ENCODE measurements at places on chromosomes 12 and 14.

DNA sequence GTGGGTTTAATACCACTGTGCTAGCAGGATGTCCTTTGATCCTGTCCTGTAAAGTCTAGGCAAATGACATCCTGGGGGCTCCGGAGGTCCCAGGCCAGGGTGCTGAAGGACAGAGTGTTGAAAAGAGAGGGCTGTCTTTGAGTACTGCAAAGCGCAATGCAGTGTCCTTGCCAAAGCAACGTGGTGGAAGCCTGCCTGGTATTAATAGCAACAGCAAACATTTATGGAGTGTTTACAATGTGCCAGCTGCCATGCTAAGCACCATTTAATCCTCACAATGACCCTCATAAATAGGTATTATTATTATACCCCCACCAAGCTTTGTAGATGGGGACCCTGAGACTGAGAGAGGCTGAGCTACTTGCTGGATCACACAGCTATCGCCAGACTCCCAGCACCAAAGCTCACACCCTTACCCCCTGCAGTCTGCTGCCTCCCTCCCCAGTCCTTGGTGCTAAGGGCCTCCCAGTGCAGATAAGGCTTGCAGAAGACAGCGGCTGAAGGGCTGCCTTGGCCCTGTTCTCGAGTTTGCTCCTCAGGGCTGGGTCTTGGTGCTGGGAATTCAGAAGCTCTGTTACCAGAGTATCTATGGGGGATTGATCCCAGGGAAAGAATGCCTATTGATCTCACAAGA, 427.7 kb downstream of the FUT8 start:
- no peak for DNase-seq

DNA sequence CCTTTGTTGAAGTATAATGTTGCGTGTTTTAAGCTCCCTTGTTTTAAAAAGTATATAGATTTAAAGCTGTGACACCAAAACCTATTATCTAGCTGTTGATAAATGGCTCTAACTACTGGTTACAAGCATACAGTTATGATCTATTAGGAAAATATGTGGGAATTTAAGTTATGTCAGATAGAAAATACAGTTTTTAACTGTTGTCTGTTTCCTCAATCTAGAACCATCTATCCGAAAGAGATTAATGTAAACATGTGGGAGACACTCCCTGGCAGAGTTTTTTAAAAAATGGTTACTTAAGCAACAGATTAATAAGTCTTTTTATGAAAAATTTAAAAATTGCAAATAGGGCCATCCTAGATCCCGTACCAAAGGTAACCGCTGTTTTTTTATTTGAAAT, 8.2 kb downstream of the RPL36AL start:
- no peak for DNase-seq

DNA sequence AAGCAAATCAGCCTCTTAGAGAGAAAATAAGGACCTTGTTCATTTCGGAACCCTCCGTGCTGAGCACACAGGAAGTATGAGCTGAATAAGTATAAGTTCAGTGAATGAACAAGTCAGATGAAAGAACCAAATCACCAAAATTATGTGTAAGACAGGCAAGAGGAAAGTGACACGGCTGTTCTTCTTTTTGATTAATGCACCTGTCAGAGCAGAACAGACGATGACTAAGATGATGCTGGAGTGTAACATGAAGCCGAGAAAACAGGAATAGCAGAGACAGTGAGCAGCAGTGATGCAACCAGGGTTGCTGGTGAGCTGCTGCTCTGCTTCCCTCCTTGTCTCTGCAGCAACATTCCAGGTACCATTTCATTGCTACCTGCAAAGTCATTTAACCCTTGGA, 861.1 kb downstream of the GALC start:
- no peak for DNase-seq

DNA sequence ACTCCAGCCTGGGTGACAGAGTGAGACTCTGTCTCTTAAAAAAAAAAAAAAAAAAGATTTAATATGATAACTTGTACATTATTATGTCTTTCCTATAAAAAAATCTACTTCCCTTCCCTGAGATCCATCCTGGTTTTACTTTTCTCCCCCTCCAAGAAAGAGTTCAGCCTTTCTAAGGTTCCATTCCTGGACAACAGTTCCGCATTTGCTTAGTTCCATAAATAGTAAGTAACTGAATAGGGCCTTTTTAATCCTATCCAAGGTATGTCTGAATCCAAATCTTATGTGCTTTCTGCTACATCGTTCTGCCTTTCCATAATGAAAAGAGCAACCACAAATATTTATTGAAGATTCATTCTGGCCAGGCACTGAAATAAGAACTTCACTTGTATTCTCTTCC, 187.8 kb downstream of the DACT1 start:
- DNase-seq, result no peak

DNA sequence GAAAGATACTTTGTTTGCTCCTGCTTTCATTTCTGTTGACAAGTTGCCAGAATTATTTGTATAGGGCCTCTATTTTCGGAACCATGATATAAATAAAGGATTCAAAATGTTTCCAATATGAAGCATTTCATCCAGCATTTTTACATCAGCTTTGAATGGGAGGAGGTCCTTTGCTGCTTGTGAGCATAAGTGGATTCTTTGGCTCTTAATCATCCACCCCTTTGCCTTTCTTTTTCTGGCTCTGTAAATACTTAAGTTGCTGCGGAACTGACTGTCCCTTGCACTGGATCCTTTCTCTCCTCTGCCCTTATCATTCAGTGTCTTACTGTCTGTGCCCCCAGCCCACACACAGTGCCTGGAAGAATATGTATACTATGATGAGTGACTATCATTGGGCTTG, 357.3 kb upstream of the RGS6 start:
- DNase-seq, result no peak

GRCh38 chr12:51687614-51688013, 96.6 kb downstream of the SCN8A start:
- no peak for DNase-seq

GRCh38 chr12:88758176-88758575, 177.9 kb upstream of the KITLG start:
- DNase-seq, result no peak

DNA sequence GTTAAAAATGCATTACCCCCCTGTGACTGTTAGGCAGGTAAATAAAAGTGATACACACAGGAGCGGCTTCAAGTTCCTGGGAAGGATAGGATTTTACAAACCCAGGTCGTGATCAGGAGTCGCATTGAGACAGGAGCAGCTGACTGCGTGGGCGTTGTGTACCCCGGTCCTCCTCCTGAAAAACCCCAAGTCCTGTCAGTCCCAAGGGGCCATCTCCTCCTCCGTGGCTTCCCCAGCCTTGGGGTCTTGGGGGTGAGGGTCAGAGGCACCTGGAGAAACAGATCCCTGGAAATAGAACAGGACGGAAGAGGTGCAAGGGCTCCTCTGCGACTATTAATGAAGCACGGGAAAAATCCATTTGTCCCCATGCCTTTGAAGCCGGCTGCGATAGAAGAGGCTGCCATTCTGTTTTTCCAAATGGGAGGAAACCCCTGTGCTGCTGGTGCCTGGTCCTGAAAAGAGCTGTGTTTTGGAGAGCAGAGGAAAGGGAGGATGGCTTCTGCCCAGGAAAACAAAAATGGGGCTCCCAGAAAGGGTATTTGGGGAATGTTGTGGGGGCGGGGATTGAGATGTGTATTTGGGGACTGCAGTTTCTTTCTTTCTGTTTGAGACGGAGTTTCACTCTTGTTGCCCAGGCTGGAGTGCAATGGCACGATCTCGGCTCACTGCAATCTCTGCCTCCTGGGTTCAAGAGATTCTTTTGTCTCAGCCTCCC, 143.1 kb downstream of the ZNF664 start:
- DNase-seq, result no peak

GRCh38 chr12:106766393-106766826, 8.1 kb upstream of the RIC8B start:
- no peak for DNase-seq

DNA sequence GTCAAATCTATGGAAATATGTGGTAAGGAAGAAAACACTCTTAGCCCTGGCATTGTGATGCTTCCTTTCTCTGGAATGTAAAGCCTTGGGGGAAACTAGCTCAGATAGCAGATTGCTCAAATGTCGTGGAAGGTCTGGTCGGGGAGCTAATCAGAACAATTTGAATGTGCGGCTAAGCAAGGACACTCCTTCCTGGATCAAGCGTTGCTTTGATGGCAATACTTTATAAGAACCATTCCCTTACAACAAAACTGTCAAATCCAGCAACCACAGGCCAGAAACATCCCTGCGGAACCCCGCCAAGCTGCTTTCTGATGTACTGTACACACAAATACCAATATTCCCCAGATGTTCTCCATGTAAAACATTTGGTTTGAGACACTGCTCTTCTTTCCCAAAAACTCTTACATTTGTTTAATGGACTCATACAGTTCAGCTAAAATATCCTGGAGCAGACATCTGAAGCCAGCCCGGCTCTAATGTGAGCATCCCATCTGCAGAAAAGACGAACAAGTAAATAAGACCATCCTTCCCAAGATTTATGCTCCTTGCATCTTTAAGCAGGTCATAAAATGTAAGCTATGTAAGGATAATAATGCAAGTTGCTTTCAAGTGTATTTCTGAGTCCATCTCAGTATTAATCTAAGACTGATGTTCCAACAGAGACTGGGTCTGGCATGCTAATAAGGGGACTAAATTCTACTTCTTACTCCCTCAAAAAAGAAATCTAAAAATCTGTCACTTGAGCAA, 20.2 kb downstream of the NUAK1 start:
- DNase-seq, result no peak

GRCh38 chr12:52789637-52790426, 6.1 kb downstream of the KRT3 start:
- DNase-seq, result no peak

- no peak for DNase-seq
These were observed 56.3 kb downstream of the STXBP6 start for GRCh38 chr14:24993631-24994030.

DNA sequence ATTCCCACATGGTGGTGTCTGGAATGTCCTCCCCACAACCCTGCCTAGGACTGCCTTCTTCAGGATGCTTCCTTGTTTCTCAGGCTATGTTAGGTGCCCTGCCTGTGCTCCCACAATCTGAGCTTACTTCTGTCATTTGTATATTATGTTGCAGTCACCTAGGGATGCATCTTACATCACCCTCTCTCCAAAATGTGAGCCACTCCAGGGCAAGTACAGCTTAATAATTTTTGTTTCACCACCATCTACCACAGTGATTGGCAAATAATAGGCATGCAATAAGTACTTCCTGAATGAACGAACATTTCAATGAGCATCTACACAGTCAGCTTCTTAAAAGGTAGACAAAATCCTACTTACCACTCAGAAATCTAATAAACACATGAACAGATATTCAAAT, 37.6 kb downstream of the ZFYVE26 start:
- DNase-seq, result no peak

- no peak for DNase-seq
These were observed 10.4 kb downstream of the SERPINA1 start for GRCh38 chr14:94377866-94378470.

DNA sequence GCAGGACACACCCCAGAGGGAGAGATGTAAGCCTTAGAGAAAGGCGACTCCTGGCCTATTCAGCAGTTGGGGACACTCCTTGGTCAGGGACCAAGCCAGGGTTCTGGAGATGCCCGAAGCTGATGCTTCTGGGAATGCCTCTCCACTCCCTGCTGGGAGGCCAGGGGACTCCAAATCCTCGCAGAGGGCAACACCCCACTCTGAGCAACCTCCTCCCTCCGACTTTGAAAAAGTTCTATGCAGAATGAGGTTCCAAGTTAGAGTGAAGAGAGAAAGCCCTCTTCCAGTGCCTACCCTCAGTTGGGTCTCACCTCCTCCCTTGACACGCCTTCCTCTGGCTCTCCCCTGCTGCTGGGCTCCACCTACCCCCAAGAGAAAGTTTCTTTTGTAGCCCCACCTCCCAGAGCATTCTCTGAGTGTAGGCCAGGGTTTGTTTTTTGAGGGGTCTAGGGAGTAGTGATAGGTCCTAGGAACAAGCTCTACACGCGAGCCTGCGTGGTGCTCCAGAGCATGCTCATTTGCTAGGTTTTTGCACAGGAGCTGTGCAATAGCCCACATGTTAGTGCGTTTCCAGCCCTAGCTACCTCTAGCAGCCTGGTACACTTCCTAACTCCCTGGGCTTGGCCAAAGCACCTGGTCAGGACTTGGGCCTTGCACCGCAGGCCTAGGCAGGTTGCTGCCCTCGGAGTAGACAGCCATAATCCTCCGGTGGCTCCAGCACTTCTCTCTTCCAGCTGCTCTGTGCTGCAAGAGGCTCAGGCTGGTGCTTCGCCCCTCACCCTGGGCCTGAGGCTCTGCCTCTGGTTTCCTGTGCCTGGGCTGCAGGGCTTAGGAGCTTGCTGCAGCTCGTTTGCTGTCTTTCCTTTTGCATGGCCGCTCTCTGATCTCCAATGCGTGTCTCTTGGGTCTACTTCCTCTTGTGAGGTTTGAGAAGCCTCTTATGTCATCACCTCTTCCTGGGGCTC, 590 bp upstream of the CEBPE start:
- no peak for DNase-seq

DNA sequence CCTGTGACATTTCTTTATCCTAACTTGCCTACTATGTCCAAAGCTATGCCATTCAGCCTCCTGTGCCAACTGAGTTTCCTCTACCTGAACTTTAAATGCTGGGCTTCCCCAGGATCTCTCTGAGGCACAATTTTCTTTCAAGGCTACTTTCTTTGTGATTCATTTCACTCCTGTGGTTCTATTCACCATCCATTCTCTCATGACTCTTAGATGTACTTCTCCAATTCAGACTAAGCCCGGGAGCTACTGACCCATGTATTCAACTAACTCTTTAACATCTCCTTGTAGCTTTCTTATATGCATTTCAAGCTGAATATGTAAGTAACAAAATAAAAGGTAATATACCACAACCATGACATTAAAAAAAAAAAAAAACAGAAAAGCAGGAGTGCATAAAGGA, 738.9 kb upstream of the USP15 start:
- DNase-seq, result no peak

GRCh38 chr12:96861656-96862055, 45.4 kb upstream of the NEDD1 start:
- no peak for DNase-seq

GRCh38 chr12:94305130-94305957, 154.3 kb downstream of the CEP83 start:
- DNase-seq, result no peak

GRCh38 chr12:68695454-68695853, 8.7 kb downstream of the NUP107 start:
- DNase-seq, result no peak

GRCh38 chr12:50220363-50220995, 53.3 kb upstream of the CERS5 start:
- no peak for DNase-seq

DNA sequence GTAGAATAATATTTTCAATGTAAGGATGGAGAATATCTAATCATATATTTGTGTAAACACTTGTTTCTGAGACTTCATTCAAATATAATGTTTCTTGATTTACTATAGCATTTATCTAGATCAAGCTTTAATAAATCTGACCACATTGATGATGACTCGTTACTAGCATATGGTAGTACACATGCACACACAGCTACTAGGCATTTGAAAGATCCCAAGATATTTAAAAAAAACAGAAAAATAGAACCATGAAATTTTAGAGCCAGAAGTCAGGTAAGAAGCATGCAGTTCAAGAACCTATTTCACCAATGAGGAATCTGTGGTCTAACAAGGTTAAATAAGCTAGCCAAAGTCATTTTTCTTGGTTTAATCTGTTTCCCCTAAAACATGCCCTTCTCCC, 32.0 kb downstream of the DCP1B start:
- no peak for DNase-seq
